ENCODE measurements at places on chromosomes 2 and 18.

DNA sequence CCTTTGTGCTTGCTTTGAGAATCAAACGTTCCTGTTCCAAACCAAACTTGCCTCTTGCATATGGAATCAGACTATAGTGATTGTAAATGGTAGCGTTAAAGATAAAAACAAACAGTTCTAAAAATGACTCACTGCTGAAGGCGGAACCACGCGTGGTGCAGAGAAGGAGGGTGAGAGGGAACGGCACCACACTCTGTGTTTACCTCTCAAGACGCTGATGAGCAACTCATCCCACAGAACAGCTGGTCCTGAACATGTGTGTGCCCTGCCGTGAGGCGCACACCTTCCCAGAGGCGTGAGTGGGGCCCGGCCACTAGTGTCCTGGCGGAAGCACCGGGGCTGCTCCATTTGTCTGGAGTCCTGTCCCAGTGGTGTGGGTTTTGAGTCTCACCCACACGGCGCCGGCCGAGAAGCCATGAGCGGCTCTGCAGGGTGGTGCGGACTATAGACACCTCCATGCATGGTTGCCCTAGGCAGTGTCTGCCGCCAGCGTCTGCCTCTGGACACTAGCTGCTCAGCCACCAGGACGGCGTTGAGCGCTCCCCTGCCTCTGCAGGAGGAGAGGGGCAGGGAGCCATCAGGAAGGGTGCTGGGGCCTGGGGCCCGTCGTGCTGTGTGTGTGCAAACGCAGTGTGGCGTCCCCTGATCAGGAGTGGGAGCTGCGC lies 52.1 kb downstream of the NFATC1 start:
- no peak for DNase-seq

- no peak for DNase-seq
These were observed 761.0 kb upstream of the POU3F3 start for GRCh38 chr2:104092886-104093285.

DNA sequence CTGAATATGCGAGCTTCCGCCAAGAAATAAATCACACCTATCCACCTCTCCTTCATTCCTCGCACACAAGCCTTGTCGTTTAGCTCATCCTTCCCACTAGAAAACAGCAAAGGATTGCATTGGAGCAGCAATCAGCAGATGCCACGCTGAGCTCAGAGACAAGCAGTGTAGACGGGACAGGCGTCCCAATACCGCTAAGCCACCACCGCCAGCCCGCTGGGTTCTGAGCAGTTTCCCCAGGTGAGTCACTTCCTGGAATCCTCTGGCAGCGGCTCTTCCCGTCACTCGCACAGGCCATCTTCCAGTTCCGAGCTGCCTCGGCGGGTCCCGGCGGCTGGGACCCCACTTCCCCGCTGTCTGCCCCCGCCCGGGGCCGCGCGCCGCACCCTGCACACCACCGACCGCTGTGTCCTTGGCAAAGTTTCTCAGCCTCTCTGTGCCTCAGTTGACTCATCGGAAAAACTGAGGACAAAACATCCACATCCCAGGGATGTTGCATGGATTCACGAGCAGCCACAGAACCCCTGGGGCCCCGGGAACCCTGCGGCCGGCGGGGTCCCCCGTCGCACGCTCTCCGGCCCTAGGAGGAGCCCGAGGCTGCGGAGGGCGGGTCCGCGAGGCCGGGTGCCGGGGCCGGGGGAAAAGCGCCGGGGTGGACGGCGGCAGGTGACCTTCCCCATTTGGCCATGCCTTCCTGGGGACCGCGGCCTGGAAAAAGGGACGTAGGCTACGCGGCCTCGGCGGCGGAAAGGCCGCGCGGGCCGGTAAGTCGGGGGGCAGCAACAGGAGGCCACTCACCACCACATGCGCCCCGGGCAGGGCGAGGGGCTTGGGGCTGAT lies 573 bp downstream of the KDSR start:
- DNase-seq: peak; percentile 40

GRCh38 chr2:179096090-179096489 lies 46.2 kb upstream of the CCDC141 start:
- DNase-seq: no peak

DNA sequence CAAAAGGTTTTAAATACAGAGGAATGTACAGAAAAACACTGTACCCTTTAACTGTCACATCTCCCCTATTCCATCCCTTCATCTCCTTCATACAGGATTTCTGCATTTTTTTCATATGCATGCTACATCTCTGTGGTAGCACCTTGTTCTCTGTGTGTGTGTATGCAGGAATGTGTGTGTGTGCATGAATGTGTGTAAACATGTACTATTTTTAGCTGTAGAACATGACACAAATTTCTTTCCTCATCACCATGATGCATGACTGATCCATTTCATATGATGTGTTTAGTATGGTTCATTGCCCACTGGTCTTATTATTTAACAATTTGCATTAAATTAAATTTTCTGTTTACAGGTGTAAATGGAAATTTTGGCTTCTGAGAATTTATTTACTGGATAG lies 21.5 kb upstream of the ZEB2 start:
- DNase-seq: no peak

- DNase-seq: no peak
These were observed 30.4 kb upstream of the BBS5 start for GRCh38 chr2:169448865-169449264.

- DNase-seq: no peak
These were observed 135.6 kb downstream of the RBMS1 start for GRCh38 chr2:160358046-160358445.

DNA sequence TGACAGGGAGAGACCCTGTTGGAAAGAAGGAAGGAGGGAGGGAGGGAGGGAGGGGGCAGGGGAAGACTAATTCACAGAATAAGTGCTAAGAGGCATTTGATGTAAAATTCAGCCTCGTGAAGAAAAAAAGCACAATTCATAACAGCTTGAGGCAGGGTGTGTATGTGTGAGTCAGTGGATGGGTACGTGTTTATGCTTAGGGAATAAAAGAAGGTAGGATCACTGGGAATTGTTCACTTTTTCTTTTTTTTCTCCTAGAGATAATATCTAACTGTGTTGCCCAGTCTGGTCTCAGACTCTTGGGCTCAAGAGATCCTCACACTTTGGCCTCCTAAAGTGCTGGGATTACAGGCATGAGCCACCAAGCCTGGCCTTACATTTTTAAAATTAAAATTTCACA lies 39.2 kb downstream of the WDR33 start:
- no peak for DNase-seq
